GM12878 (cell line): ENCODE measurements at places on chromosomes 2 and 18. TPM values are rescaled to one million over a fixed set of nuclear protein-coding genes. Genes with fewer than 3 reads are reported as not detected.

GRCh38 chr2:14616342-14616741 is 16.2 kb upstream of the LRATD1 start:
- no peaks in the 10 kb centered on the region for H3K4me1 ChIP-seq
- H3K27ac ChIP-seq, result no peak overlapping the region
- no peaks in the 10 kb centered on the region for H3K36me3 ChIP-seq
- H3K27me3 ChIP-seq, result no peaks in the 10 kb centered on the region

DNA sequence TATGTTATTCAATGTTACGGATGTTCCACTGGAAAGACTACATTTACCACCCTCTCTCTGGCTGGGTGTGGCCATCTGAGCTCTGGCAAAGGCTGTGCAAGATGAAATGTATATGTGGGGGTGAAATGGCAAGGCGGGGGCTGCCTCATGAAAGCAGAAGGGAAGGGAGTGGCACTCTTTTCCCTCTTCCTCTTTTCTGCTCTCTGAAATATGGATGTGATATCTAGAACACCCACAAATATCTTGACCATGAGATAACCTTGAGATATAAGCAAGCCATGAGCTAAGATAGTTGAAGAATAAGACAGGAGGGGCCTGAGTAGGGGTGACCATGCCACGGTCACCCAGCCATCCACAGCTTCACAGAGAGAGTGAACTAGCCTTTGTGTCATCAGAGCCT is 367.8 kb upstream of the ID2 start:
- no peak overlapping the region for H3K4me3 ChIP-seq
- no peaks in the 10 kb centered on the region for H3K36me3 ChIP-seq
- no peaks in the 10 kb centered on the region for H3K27me3 ChIP-seq
- H3K27ac ChIP-seq, result peak overlapping the region; percentile 72
- peaks cover 51% of the 10 kb centered on the region for H3K4me1 ChIP-seq
- no peak for DNase-seq

DNA sequence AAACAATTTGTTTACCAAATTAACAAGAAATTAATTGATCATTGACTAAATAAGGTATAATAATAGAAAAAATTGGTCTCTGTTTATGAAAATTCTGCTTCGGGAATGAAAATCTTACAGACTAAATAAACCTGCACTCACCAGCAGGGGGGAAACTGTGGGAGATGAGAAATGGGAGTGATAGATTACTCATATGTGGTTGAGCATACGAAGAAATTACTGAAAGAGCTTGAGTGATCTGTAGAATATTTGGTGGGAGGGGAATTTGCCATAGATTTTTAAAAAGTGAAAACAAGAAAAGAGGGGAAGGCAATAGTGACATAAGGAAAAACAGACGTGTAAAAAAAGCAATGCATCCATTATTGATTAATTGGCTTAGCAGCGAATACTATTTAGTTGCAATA is 2.2 kb downstream of the HMSD start:
- H3K27me3 ChIP-seq, result no peaks in the 10 kb centered on the region
- peaks cover 9% of the 10 kb centered on the region for H3K4me1 ChIP-seq
- peak overlapping the region; percentile 60 for H3K4me3 ChIP-seq
- peaks cover 17% of the 10 kb centered on the region; the same call in 1 of the 2 replicates for H3K36me3 ChIP-seq

GRCh38 chr2:122927710-122928557 is 1097.2 kb upstream of the CNTNAP5 start:
- DNase-seq, result no peak
- H3K4me3 ChIP-seq, result no peak overlapping the region
- H3K27ac ChIP-seq, result no peak overlapping the region
- no peaks in the 10 kb centered on the region for H3K4me1 ChIP-seq
- H3K27me3 ChIP-seq, result no peaks in the 10 kb centered on the region

DNA sequence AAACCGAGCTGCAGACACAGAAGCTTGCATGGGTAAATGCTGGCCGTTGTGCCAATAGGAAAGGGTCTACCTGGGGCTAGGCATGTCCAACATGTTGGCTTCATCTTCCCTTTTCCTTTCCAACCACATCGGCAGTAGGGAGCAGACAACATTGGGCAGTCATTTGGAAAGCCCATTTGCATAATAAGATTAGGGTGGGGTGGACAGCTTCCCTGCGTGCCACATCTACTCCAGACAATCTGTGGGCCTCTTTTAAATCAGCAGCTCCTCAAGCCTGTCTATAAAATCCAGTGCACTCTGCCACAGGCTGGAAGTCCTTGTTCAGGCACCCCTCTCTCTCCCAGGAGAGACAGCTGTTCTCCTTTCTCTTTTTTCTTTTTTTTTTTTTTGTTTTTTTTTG is 203.6 kb upstream of the KYNU start:
- DNase-seq, result no peak
- no peak overlapping the region for H3K4me3 ChIP-seq
- no peak overlapping the region for H3K27ac ChIP-seq
- no peaks in the 10 kb centered on the region for H3K36me3 ChIP-seq
- H3K27me3 ChIP-seq, result no peaks in the 10 kb centered on the region

GRCh38 chr18:70645971-70646370 is 357.1 kb downstream of the SOCS6 start:
- no peak overlapping the region for H3K27ac ChIP-seq
- no peaks in the 10 kb centered on the region for H3K4me1 ChIP-seq
- no peak overlapping the region for H3K4me3 ChIP-seq
- no peaks in the 10 kb centered on the region for H3K27me3 ChIP-seq
- no peak for DNase-seq
- H3K36me3 ChIP-seq, result no peaks in the 10 kb centered on the region; the same call in 1 of the 2 replicates

DNA sequence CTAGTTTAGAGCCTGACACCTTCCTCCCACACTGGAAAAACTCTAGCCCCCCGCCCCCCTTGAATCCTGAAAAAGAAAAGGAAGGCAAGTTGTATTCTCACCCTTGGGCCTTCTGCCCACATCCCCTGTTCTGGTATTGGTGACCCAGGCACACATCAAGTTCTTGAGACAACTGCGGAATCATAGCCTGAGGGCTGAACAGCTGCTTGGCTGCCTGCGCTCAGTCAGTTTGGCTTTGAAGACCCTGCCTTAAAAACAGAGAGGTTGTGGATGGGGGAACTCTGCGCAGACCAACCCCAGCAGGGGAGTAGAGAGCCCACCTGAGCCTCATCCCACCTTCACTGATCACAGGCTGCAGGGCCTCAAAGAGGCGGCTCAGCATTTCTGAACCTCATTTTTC is 229.2 kb downstream of the ANAPC1 start:
- H3K36me3 ChIP-seq, result no peaks in the 10 kb centered on the region
- H3K4me3 ChIP-seq, result no peak overlapping the region
- no peaks in the 10 kb centered on the region for H3K4me1 ChIP-seq
- DNase-seq, result no peak

DNA sequence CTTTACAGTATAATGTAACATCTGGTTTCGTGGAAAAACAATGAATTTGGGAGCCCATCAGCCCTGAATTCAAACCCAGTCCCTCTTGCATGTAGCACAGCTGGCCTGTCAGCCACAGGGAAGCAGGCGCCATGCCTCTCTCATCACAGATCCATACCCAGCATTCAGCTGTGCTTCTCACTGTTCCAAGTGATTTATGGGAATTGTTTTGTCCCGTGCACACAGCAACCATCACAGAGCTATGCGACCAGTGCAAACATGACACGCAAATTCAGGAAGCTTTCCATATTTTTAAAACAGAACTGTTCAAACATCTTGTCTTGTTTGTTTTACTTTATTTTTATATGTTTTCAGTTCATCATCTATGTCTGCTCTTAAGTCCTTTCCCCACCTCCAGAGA is 496.1 kb downstream of the EIPR1 start:
- H3K4me3 ChIP-seq, result no peak overlapping the region
- no peaks in the 10 kb centered on the region for H3K27me3 ChIP-seq
- DNase-seq, result no peak
- no peak overlapping the region for H3K27ac ChIP-seq
- peaks cover 12% of the 10 kb centered on the region for H3K4me1 ChIP-seq

DNA sequence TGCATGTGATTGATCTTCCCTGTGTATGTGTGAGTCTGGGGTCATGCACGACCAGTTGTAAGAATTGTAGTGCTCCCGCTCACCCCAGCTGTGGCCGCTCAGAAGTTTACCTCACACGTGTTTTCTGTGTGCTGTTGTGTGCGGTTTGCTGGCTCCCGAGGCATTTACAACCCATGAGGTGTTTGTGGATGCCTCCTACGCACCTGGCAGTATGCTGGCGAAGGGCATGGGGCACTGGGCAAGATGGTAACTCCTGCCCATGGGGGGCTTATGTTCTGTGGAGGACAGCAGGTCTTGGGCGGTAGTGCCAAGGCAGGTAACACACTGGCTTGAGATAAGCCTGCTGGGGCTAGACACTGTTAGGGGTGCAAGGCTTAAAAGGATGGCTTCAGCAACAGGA is 102.6 kb upstream of the HS6ST1 start:
- H3K4me1 ChIP-seq, result no peaks in the 10 kb centered on the region
- no peak overlapping the region for H3K4me3 ChIP-seq
- H3K27me3 ChIP-seq, result peaks cover 4% of the 10 kb centered on the region
- H3K36me3 ChIP-seq, result no peaks in the 10 kb centered on the region

DNA sequence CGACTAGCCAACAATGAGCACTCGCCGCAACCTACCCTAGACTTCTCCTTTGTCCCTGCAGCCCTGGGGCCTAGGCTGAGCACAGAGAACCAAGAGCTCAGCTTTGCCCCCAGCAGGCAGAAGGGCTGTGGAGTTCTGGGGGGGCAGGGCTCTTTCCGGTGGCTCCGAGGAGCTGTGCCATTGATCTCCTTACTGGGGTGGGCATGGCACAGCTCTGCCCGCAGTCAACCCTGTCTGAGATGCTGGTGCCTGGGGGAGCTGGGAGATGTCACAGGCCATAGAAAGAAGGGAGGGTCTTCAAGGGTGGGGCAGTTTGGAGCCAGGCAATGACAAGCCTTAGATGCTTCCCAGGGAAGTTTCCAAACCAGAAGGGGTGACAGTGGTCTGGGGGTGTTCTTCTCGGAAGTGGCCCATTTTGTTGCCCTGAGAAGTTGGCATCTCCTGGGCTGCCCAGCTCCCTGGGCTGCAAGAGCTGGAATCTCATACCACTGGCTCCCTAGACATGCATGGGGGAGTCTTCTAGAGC is 14.1 kb upstream of the GPR55 start:
- no peak for DNase-seq
- peaks cover 9% of the 10 kb centered on the region for H3K4me1 ChIP-seq
- no peaks in the 10 kb centered on the region for H3K27me3 ChIP-seq
- no peak overlapping the region for H3K4me3 ChIP-seq
- H3K36me3 ChIP-seq, result no peaks in the 10 kb centered on the region

- no peak overlapping the region for H3K27ac ChIP-seq
- no peak overlapping the region for H3K4me3 ChIP-seq
- DNase-seq, result no peak
- peaks cover 3% of the 10 kb centered on the region; the same call in 1 of the 2 replicates for H3K27me3 ChIP-seq
- no peaks in the 10 kb centered on the region for H3K36me3 ChIP-seq
- no peaks in the 10 kb centered on the region for H3K4me1 ChIP-seq
These were observed 204.2 kb downstream of the LOXHD1 start for GRCh38 chr18:46452820-46453219.

DNA sequence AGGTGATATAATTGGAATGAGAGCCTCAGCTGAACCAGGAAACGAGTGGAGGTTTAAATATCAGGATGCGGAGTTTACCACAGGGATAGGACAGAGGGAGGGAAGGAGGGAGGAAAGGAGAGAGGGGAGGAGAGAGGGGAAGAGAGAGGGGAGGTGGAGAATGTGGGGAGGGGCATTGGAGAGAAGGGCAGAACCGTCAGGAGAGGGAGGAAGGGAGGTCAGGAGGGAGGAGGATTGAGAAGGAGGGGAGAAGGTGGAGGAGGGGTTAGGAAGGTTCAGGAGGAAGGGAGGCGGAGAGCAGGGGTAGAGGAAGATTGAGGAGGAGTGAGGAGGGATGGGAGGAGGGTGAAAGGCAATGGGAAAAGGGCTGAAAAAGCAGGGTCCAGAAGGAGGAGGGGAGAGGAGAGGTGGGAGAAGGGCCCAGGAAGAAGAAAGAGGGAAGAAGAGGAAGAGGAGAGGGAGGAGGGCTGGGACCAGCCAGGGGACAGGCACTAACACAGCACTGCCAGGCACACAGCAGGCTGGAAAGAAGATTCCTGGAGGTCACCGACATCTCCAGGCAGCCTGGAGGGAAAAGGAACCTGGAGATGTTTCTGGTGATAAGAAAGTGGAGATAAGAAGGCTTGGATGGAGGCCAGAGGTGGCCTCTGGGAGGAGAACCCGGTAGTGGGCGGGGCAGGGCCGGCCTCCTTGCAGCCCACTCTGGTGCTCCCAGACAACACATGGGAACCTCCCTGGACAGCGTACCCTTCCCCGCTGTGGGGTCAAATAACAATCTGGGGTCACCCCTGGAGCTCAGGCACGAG is 176.7 kb upstream of the SMAD2 start:
- H3K27me3 ChIP-seq, result peaks cover 2% of the 10 kb centered on the region; the same call in 1 of the 2 replicates
- H3K4me3 ChIP-seq, result no peak overlapping the region
- H3K36me3 ChIP-seq, result no peaks in the 10 kb centered on the region

DNA sequence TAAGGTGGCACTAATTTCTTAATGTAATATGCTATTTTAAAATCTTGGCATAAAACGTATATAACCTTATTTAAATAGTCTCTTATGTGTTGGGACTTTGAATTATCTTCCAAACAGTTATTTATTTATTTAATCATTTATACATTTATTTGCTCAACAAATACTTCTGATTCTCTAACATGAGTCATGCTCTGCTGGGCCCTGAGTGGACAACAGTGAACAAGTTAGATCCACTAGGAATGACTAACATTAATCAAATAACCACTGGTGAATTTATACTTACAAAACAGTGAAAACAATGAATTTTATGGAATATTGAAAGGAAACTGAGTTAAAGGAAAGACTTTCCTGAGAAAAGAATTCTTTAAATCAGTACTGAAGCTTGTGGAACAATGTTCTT is 1257.2 kb upstream of the CHAC2 start:
- DNase-seq, result no peak
- no peaks in the 10 kb centered on the region for H3K36me3 ChIP-seq
- no peak overlapping the region for H3K27ac ChIP-seq

- H3K36me3 ChIP-seq, result no peaks in the 10 kb centered on the region; the same call in 1 of the 2 replicates
- H3K27me3 ChIP-seq, result no peaks in the 10 kb centered on the region
- H3K4me3 ChIP-seq, result no peak overlapping the region
- no peaks in the 10 kb centered on the region for H3K4me1 ChIP-seq
These were observed 16.1 kb downstream of the MTX2 start for GRCh38 chr2:176285321-176285720.

DNA sequence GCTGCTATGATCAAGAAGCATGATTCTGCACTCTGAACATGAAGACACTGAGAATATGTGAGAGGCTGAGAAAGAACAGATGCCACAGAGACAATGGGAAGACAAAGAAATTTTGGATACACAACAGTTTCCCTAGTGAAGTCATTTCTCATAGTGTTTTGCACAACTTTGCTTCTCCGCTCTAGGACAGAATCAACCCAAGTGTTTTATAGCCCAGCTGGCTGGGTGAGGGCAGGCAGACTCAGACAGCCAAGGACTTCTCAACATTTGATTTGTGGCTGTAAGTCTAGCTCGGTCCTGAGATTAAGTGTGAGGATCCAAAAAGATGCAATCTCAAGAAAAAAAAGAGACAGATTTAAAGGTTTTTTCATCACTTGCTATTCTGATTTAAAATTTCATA is 536.5 kb upstream of the CRIM1 start:
- H3K27ac ChIP-seq, result no peak overlapping the region
- H3K4me1 ChIP-seq, result no peaks in the 10 kb centered on the region
- no peak for DNase-seq
- H3K27me3 ChIP-seq, result no peaks in the 10 kb centered on the region

The ALPI gene
- total RNA-seq, result not detected in 2 replicates

The INPP5D gene
- 126 and 139 TPM in 2 replicates for total RNA-seq

The RHOB gene
- total RNA-seq, result 4.0 and 4.5 TPM in 2 replicates

The PLEKHB2 gene
- 24.9 and 25.0 TPM in 2 replicates for total RNA-seq

The UGT1A10 gene
- 0.11 TPM in 1 of 2 replicates, not detected in the other for total RNA-seq

The SPP2 gene
- total RNA-seq, result 0.37 TPM in 1 of 2 replicates, not detected in the other

The SPATA3 gene
- 0.19 TPM in 1 of 2 replicates, not detected in the other for total RNA-seq

The CTNNA2 gene
- 5.2 and 7.6 TPM in 2 replicates for total RNA-seq

The ZNF892 gene
- 0.59 and 0.85 TPM in 2 replicates for total RNA-seq

The THSD7B gene
- total RNA-seq, result 0.33 and 0.51 TPM in 2 replicates

The CRYGD gene
- not detected in 2 replicates for total RNA-seq

The TMEM237 gene
- total RNA-seq, result 21.0 and 23.8 TPM in 2 replicates

The TMEM163 gene
- total RNA-seq, result not detected in 2 replicates

The BBS5 gene
- total RNA-seq, result 1.8 and 2.5 TPM in 2 replicates

The MTCL1 gene
- total RNA-seq, result 0.29 and 0.36 TPM in 2 replicates

The SLC16A14 gene
- 5.6 and 6.4 TPM in 2 replicates for total RNA-seq

The TRABD2A gene
- 5.0 and 5.7 TPM in 2 replicates for total RNA-seq
